ENCODE measurements at places on chromosomes 3 and 15.

GRCh38 chr3:82229397-82229796 lies 468.0 kb upstream of the GBE1 start:
- no peak for DNase-seq

GRCh38 chr15:30923429-30923828 lies 19.7 kb downstream of the FAN1 start:
- peak; percentile 26 for DNase-seq

- DNase-seq, result no peak
Measured at GRCh38 chr15:85035980-85036379, 54.3 kb downstream of the PDE8A start.

- DNase-seq, result no peak
Measured at GRCh38 chr15:77495838-77496596, 75.3 kb downstream of the HMG20A start.

- DNase-seq, result no peak
Measured at GRCh38 chr3:61772456-61772855, 211.1 kb downstream of the PTPRG start.

DNA sequence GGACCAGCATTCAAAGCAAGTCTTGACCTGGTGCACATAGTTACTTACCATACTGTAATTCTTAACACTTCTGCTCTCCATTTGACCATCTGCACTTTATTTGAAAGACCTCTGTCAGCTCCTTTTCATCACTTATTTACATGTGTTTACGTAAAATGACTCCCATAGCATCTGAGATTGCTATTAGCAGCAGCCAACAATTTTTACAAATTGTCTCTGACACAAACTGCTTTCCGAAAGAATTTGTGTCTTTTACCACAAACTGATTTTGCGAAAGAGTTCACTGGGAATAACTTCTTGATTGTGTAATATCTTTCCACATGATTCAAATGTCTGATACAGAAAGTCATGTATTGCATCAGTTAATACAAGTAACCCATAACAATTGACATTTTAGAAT lies 144.1 kb upstream of the PEX5L start:
- DNase-seq, result no peak
